ENCODE measurements at places on chromosomes 6 and 20.
A peak's percentile ranks its signal among the peaks of the same experiment; 100 is the strongest.

GRCh38 chr6:32932132-32932868 is 8.5 kb downstream of the HLA-DMB start:
- no peak for DNase-seq

- DNase-seq, result no peak
Observed at GRCh38 chr6:2971420-2972218, at the start of gene SERPINB6. TSS of gene SERPINB6 (minus strand) at chr6:2971567. CDS start at chr6:2959332, 12,235 bp downstream.

DNA sequence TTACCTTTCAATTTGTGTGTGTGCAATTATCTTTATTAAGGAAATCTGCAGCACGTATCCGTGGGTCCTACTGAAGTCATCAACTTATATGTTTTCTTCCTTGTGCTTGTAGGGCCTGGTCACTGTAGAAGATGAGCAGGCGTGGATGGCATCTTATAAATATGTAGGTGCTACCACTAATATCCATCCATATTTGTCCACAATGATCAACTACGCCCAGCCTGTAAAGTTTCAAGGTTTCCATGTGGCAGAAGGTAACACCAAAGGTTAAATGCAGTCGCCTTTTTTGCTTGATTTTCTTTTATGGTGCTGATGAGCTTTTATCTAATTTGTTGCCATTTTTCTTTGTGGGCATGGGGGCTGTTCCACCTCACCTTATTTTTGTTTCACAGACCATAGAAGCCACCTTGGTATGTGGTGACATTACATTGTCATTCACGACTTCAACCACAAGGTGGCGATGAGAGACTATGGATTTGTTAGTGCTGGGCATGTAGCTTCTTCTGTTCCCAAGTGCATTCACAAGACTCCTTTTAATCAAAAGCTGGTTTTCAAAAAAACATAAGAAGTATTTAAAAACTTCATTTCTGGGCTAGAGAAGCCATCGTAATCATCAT is 106.5 kb upstream of the LAMP5 start:
- DNase-seq, result peak; percentile 13

GRCh38 chr6:88825856-88826255 is 137.6 kb downstream of the RNGTT start:
- DNase-seq, result no peak

- no peak for DNase-seq
Observed at GRCh38 chr6:16972535-16972934, 129.3 kb upstream of the STMND1 start.

DNA sequence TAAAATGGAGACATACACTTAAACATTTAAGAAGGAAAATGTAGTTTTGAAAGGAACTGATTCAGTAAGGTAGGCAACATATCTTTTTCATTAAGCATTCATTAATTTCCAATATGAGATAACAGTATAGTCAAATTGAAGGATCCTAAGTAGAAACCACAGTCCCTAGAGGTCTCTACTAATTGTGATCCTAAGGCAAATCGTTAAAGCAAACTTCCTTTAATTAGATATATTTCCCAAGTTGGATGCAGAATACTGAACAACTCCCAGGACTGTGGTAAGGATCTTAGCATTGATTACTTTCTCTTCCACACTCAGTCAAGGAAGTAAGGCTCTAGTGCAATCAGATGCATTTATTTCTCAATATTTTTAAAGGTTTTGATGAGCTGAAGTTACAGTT is 604.1 kb upstream of the GJE1 start:
- no peak for DNase-seq

DNA sequence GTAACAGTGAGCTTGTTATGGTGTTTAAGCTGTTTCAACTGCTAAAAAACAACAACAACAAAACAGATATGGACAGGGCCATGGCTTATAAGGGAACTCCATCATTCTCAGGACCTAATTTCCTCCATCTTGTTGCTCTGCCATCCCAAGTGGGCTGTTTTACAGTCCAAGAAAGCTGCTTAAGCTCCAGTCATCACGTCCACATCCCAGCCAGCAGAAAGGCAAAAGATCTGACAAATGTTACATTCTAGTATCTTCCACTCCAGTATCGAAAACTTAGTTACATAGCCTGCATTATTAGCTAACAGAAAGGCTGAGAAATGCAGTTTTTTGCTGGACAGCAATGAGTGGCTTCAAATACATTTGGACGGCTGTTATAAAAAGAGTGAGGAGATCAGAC is 23.0 kb upstream of the TFAP2A start:
- no peak for DNase-seq

DNA sequence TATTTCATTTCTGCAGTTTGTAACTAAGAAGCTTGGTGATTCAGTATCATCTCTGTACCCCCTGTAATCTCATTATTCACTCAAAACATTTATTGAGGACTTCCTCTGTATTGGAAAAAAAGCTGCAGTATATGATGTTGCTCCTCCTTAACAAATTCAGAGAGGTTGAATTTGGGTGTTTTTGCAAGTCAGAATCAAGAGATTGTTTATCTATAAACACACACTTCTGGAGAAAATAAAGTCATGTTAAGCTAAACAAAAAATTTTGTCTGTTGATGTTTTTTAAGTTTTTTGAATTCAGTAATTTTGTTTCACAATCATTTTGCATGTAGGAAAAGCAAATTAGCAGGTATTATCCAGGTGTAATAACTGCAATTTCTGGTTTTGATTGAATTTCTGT is 11.4 kb upstream of the RHAG start:
- DNase-seq, result no peak

DNA sequence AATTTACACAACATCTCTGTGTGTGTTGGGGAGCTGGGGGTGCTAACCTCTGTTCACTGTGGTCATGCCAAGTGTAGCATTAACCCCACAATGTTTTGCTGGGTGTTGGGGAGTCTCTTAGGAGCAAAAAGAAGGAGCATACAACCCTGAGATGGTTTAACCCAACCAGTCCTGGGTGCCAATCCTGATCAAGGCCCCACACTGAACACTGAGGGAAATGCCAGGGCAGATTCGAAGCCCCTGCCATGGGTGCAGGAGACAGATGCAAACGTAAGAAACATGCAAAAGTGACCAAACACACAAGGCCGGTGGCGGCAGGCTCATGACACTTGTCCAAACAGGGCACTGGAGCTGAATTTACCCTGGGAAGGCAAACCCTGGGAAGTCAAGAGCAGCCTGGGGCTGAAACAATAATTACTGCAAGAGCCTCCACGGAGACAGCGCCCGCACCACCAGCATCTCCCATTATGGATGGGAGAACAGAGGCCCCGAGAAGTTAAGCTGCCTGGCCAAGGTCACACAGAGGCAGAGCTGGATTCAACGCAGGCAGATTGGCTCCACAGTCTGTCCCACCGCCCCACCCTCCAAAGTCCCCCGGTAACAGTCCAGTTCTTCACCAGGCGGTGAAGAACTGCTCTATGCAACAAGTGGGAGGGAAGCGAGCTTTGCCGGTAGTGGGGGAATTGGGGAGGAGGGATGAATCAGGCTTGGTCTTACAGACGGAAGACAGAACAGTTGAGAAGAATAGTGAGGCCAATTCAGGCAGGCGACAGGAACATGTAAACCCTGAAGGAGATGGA is 8.5 kb downstream of the ACSS1 start:
- no peak for DNase-seq

DNA sequence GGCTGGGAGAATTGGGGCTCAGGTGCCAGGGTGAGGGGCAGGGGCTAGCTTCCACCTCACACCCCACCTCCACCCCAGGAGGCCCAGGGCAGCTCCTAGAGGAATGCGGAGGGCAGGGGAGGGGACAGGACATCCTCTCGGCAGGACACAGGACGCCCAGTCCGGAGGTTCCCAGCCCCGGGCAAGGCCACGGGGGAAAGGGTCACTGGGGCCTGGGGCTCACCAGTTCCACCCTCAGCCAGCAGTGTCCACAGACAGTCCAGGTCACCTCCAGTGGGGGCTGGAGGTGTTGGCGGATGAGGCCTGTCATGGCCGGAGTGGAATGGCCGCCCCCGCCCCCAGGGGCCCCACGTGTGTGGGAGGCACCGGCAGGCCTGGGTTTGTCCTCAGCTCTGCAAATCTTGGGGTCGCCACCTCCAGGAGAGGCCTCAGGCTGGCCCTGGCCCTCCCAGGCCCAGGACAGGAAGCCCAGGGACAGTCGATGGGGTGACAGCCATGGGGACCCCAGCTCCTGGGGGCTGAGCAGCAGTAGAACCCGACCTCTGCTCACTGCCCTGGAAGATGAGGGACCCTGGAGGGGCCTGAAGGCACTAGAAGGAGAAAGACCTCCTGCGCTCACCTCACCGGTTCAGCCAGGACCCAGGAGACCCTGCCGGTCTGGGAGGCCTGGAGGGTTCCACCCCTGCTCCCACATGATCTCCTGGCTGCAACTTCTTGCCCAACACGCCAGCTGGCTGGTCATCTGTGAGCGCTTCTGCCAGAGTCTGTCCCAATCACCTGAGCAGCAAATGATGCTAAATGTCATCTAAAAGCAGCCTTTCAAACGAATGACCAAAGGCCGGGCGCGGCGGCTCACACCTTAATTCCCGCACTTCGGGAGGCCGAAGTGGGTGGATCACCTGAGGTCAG is 13.0 kb upstream of the ABHD16B start:
- no peak for DNase-seq

DNA sequence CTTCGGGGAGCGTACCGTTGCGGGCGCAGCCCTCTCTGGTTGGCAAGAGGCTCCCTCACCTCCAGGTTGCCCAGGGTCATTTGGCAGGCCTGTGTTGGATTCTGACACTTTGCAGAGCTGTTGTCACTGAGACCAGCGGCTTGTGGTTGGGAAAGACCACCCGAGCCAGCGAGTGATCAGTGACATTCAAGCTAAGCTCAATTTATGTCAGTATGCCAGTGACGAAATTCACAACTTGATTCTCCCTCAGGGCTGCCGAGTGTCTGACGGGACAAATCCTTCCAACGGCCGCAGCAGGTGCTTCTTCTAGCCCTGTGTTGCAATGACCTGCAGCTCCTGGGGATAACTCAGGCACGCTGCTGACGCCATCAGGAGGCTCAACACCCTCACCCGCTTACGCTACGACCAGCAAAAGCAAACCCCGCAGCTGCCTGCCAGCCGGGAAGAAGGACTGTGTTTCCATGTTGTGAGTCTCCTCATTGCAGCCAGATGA is 16.9 kb upstream of the SLC22A2 start:
- no peak for DNase-seq

GRCh38 chr6:170497841-170498301 is 55.2 kb downstream of the PSMB1 start:
- peak; percentile 80 for DNase-seq

DNA sequence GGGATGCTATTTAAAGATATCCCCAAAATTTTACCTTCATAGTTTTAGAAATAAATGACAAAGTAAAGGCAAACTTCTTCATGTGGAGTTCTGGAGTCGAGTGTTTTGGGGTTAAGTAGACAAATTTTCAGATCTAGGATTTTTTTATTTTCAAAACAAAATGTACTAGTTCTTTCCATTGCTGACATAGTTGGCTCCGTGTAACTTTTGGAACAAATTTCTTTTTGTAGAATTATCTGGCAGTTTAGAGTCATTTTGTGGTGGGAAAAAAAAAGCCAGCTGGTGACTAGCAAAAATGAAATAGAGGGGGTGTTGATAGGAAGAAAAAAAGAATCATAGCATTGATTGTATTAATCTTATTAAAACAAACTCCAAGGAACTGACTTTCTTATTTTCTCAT is 131.6 kb upstream of the TCF21 start:
- DNase-seq, result no peak

GRCh38 chr6:146972546-146972945 is 231.7 kb upstream of the STXBP5 start:
- no peak for DNase-seq

DNA sequence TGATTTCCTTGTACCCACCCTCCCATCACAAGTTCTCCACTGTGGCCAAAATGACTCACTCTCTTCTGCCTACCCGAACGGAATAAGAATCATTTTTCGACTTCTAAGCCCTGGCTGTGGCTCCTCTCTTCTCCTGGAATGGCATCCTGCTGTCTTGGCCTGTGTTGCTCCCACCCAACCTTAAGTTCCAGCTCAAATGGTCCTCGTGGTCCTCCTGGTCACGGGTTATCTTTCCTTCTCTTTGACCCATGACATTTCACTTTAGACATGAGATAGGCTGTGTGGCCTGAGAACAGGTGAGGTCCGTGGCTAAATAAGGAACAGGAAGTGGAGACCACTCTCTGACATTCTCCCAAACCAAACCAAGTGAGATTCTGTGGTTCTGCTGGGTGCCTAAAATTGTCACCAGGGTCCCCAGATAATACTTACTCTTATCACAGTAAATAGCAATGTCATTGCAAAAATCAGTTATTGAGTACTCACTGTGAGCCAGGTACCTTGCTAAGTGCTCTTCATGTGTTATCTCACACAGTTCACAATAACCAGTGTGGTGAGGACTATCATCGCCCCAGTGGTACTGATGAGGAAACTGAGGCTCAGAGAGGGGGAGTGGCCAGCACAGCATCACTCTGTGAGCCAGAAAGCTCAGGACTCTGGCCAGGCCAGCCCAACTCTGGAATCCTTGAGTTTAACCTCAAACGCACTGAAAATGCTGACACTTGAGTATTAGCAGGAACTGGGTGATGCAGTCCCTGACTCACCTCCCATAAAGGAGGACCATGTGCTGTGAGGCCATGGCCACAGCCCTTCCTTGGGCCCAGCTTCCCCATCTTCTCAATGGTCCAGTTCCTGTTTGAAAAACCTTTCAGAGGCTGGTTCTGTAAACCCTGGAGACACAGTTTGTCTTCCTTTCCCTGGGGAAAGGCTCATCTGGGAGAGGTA is 74.8 kb upstream of the SIRPA start:
- DNase-seq, result no peak
